ENCODE measurements at places on chromosomes 1 and 21.

GRCh38 chr1:227318853-227319607, 738 bp upstream of the CDC42BPA start:
- DNase-seq: peak; percentile 77

- DNase-seq: peak; percentile 15
Measured at GRCh38 chr1:158068918-158069317, 75.5 kb downstream of the KIRREL1 start.

GRCh38 chr1:160114085-160114484, 1.5 kb upstream of the ATP1A2 start:
- DNase-seq: no peak

DNA sequence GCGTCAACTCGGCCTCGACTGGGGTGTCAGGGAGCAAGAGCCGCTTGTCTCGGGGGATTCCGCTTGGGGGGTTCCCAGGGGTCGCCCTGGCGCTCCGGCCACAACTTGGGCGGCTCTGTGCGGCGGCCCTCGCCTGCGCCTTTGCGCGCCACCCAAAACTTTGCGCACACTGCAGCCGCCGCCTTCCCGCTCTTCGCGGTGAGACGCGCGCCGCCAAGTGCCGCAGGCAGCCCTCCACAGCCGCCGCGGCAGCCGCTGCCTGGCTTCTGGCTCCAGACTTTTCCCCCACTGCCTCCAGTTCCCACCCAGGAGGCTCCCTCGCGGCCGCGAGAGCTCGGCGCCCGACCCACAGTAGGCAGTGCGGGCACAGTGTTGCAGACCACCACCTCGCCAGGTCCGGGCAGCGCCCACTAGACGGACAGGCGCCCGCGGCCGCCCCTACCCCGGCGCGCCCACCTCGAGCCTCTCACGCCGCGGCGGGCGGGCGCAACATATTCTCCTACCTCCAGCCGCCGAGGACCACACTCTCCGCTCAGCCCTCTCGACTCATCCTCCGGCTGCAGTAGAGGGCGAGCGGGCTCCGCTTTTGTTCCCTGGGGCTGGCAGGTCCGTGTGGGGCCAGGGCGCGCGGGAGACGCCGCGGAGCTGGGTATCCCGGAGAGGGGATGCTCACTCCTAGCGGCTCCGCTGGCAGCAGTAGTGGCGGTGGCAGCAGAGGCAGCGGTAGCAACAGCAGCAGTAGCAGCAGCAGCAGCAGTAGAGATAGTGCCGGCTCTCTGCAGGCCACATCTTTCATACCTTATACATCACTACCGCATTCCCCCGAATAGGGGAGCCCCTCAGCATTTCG, 296.6 kb downstream of the OMA1 start:
- peak; percentile 47 for DNase-seq

DNA sequence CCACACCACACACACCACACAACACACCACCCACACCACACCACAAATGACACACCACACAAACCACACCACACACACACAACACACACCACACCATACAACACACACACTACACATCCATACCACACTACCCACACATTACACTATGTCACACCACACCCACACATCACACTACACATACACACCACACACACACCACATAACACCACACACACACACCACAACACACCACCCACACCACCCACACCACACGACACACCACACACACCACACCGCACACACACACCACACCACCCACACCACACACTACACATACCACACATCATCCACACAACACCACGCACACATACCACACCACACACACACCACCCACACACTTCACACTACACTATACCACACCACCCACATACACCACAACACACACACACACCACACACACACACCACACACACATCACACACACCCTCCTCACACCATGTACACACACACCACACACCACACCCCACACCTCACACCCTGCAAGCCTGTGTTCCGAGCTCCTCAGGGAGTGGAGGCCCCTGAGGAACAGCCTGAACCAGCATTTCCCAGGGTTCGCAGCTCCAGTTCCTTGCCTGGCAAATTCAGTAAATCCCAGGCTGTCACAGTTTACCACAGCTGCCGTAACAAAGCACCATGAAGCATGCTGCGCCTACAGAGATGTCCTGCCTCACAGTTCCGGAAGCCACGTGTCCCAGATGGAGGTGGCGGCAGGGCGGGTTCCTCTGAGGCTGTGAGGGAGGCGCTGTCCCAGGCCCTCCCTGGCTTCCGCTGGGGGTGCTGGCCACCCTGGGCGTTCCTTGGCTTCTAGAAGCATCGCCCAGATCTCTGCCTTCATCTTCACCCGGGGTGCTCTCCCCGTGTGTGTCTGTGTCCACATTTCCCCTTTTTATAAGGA, 69.8 kb upstream of the ATP5PO start:
- DNase-seq: no peak

- no peak for DNase-seq
Measured at GRCh38 chr1:161197560-161198193, 1.2 kb downstream of the ADAMTS4 start.

GRCh38 chr1:184698016-184698415, 56.6 kb downstream of the EDEM3 start:
- no peak for DNase-seq

- DNase-seq: no peak
Measured at GRCh38 chr1:4825800-4826450, 171.5 kb downstream of the AJAP1 start.

DNA sequence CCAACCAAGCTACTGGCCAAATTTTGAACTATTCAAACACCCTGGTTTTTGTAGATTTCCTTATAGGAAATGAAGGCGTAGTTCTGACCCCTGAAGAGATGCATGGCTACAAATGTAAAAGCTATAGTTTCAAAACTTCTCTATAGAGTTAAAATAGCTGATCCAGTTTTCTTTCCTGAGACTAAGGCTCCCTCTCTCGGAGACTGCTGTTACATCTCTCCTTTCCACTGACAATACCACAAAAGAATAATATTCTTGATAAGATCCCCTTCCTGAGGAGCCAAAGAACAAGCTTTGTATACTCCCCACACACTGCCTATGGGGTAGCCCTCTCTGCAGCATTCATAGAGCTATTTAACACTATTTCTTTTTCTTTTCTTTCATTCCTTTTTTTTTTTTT, 6.7 kb upstream of the CFAP126 start:
- DNase-seq: no peak

- DNase-seq: peak; percentile 94
Measured at GRCh38 chr1:36109041-36109679, 15.9 kb downstream of the COL8A2 start.
